ENCODE measurements at places on chromosomes 2 and 18.

DNA sequence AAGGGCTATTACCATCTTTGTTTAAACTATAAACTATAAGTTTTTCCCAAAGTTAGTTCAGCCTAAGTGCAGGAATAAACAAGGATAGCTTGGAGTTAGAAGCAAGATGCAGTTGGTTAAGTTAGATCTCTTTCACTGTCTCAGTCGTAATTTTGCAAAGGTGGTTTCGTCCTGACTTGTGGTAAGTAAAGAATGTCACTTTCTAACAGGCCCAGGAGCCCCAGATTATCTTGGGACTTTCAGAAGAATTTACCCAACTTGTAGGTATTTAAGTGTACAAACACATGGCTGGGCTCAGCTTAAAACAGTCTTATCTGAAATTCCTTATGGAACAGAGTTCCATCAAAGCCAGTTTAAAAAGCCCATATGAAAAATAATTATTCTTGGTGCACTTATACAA lies 18.3 kb upstream of the FAM98A start:
- DNase-seq: no peak

DNA sequence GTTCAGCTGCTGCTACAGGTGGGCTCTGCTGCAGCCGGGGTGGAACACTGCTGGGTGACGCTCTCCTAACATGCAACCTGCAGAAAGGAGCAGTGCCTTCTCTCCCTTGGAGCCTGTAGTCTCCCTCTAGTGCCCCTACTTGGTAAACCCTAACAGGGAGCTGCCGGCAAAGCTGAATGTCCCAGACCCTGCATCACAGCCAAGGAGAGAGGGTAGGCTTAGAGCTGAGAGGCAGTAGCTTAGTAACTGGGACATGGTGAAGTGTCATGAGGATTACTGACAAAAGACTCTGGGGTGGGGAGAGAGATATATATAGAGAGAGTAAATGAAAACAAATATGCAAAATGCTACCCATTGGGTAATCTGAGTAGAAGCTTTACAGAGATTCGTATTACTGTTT lies 9.9 kb downstream of the NCAPH start:
- DNase-seq: no peak

DNA sequence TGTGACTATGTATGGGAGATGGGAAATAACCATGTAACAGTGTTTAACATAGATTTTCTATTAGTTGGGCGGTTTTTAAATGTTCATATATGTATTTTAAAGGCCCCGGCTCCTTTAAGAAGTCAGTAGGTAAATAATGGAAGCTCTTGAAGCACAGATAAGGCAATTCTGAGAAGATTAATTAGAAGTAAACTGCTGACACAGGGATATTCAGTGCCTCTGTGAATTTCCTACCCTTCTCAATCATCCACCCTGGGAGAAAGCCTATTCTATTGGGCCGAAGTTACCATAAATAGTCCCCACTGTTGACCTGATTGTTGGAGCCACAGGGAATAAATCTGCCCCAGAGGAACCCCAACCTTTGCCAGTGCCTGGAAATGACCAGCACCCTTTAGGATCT lies 56.8 kb upstream of the SIX3 start:
- no peak for DNase-seq

GRCh38 chr2:127700527-127701192 lies 637 bp upstream of the SFT2D3 start:
- DNase-seq: peak; percentile 56

GRCh38 chr2:128468186-128468920 lies 149.7 kb upstream of the HS6ST1 start:
- DNase-seq: no peak

DNA sequence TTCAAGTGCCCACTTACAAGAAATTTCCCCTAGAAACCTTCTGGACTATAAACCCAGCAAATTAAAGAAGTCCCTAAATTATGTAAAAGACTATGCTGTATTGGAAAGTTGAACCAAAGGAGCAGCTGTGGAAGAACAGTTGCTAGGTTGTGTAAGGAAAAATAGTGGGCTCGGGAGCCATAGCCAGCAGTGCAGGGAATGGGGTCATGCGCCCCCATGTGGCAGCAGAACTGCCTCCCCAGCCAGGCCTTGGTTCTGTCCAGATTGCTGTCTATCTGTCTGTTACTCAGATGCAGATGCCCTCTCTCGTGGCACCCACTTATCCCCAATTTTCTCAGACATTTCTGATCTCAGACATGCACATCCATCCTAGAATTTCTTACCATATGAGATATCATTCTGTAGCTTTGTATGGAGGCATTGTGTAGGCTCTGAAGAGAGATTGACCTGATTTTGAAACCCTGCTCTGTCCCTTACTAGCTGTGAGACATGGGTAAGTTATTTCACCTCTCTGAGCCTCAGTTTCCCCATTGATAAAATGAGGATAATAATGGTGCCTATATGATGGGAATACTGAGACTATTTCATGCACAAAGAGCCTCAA lies 258.3 kb downstream of the SS18 start:
- peak; percentile 57 for DNase-seq

DNA sequence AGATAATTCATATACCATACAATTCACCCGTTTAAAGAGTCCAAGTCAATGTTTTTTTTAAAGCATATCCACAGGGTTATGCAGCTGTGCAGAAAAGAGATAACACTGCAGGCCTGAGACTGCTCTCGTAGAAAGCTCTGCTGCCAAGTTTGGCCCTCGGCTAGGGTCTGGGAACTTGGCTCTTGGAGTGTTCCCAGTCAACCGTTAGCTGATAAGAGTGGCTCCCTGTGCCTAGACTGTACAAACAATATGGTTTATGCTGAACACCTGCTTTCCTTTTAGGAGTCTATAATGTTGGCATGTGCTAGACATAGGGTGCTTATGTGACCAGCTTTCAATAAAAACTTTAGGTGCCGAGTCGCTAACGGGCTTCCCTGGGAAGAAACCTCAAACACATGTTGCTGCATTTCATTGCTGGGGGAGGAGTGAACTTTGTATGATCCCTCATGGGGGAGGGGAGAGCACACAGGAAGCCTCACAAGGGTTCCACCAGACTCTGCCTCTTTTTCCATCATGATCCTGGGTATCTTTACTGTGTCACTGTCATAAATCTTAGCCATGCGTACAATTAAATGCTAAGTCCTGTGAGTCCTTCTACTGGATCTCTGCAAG lies 34.7 kb downstream of the RFX8 start:
- DNase-seq: no peak

- DNase-seq: no peak
Observed at GRCh38 chr2:177698281-177698680, 305.7 kb downstream of the AGPS start.

- DNase-seq: no peak
Observed at GRCh38 chr2:7672685-7673071, 755.5 kb downstream of the RNF144A start.

- DNase-seq: no peak
Observed at GRCh38 chr18:75290737-75291358, 80.3 kb downstream of the TSHZ1 start.

- DNase-seq: no peak
Observed at GRCh38 chr2:230000118-230000841, 68.4 kb downstream of the SLC16A14 start.

DNA sequence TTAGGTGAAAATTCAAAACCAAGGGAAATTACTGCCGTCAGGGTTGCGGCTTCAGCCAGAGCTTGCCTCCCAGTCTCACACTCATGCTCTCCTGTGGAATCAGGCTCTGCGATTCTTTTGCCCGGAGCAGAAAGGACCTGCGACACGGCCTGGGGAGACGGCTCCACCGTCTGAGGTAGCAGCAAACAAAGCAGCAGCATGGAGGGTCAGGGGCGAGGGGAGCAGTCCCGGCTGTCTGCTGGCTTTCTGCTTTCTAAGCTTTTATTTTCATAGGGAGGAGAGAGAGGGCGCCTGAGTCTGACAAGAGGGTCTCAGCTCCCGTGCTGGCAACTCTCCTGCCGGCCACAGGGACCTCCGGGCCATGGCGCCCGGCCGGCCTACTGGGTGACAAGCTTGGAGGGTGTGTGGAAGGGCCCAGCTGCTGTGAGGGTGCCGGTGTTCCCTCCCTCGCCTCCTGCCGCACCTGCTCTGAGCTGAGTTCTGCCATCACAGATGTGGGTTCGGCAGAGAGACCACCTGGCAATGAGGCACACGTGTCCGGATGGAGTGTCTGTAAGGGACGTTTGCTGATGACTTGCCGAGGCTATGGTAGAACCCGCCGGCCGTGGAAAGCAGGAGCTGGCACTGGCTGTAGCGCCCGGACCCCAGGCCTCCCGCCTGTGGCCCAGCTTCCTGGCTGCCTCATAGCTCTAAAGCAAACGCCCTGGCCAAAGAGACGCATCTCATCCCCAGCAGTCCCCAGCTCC lies 66.2 kb upstream of the CTDP1 start:
- no peak for DNase-seq

DNA sequence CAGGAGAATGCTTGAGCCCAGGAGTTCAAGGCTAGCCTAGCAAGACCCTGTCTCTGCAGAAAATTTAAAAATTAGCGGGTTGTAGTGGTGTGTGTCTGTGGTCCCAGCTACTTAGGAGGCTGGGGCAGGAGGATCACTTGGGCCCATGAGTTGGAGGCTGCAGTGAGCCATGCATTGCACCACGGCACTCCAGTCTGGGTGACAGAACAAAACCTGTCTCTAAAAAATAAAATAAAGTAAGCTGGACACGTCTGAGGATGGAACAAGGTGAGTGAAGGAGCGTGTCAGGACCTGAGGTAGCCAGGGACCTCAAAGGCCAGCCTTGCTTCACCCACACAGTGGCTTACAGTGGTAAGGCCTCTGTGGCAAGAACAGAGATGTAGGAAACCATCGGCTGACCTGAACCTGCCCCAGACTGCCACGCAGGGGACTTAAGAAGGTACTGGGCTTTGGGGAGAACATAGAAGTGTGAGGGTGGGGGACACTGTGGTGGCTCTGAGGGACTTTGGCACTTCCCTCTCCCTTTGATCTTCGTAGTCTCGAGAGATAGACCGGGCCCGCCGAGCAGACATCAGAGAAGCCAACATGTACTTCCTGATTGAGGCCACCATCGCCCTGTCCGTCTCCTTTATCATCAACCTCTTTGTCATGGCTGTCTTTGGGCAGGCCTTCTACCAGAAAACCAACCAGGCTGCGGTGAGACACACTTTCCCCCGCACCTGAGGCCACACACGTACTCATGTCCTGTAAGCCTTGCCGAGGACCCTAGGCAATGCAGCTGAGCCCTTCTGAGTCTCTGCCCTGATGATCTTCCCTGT lies 7.5 kb downstream of the SLC11A1 start:
- DNase-seq: no peak

DNA sequence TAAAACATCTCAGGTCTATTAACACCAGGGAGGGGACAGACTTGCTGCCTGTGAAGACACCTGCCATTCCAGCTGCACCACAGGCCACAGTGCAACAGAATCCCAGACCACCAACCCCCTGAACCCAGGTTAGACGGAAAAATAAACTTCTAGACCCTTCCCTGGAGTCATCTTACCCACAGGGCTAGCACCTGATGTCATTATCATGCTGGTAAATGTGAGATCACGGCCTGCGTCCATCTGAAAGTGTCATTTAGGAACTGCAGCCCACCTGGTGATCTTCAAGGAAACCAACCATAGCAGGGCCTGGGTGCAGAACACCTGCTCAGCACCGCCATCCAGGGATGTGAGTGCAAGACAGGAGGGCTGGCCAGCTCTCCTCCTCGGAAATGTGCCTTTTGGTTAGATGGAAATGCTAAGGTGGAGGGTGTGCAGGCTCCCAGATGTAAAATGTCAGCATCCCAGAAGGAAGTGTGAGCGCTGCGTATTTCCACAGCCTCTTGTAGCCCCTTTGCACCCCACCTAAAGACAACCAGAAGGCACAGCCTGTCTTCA lies 80.8 kb downstream of the PTGR3 start:
- no peak for DNase-seq

GRCh38 chr2:11121099-11121822 lies 34.0 kb upstream of the SLC66A3 start:
- no peak for DNase-seq

GRCh38 chr2:119376810-119377209 lies 10.0 kb downstream of the DBI start:
- DNase-seq: no peak

- DNase-seq: no peak
Observed at GRCh38 chr18:48745293-48745692, 205.5 kb downstream of the SMAD7 start.

GRCh38 chr2:60527762-60528161 lies 25.7 kb downstream of the BCL11A start:
- DNase-seq: no peak

- DNase-seq: peak; percentile 62
Observed at GRCh38 chr2:9984217-9984739, 32.8 kb downstream of the GRHL1 start.

DNA sequence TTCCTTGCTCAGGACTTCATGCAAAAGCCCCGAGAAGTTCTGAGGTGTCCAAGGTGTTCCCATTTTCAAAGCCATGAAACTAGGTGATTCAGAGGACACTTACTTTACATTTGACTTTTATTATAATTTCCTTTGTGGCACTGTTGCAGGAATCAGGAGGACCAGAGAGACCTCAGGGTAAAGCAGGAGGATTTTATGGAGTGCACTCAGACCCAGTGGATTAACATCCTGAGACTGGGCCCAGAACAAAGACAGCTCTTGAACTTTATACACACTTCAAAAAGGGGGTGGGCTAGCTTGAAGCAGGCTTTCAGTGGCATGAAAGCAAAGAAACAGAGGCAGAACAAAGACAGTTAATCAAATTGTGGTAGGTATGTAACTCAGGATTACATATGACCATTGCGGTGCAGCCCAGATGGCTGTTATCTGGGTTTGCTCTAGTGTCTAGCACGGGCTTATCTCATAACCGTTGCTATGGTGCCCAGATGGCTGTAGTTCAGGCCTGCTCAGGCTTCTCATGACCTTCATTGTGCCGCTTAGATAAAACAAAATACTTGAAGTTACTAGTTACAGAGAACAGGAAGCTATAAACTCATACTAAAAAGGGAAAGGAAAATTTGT lies 39.4 kb downstream of the TMEM182 start:
- DNase-seq: peak; percentile 26

DNA sequence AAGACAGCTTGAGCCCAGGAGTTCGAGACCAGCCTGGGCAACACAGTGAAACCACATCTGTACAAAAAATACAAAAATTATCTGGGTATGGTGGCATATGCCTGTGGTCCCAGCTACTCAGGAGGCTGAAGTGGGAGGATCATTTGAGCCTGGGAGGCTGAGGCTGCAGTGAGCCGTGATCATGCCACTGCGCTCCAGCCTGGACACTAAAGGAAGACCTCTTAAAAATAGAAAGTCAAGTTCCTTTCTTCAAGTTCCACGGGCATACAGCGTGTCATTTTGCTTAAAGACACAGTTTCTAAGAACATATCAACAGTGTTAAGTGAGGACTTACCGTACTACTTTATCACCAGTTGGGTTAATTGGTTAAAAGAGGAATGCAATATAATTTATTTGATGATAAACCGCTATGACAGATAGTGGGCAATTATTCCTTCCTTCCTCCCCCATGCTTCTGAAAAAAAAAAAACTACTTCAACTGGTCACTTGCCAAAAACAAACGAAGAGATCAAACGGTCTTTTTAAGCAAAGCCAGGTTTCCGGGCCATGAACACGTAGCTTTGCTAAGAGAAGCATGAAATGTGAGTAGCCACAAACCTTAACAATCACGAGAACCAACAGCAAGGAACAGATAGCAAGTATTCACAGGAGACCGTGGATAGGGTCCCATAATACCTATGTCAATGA lies 21.4 kb downstream of the AP1S3 start:
- DNase-seq: no peak

- no peak for DNase-seq
Observed at GRCh38 chr2:181536730-181537129, 79.5 kb downstream of the ITGA4 start.

- DNase-seq: peak; percentile 47
Observed at GRCh38 chr2:10575609-10576280, 114.0 kb downstream of the NOL10 start.

- no peak for DNase-seq
Observed at GRCh38 chr2:54695378-54695777, 28.1 kb upstream of the EML6 start.

All from MCF 10A (cell line).